ENCODE measurements at places on chromosomes 2 and 18.

- no peak for DNase-seq
These were observed 380.4 kb upstream of the POU3F3 start for GRCh38 chr2:104473546-104473945.

- DNase-seq, result peak; percentile 20
These were observed 357.0 kb downstream of the ERBB4 start for GRCh38 chr2:212181646-212182045.

GRCh38 chr2:141557329-141558095 is 573.3 kb downstream of the LRP1B start:
- DNase-seq, result peak; percentile 100

DNA sequence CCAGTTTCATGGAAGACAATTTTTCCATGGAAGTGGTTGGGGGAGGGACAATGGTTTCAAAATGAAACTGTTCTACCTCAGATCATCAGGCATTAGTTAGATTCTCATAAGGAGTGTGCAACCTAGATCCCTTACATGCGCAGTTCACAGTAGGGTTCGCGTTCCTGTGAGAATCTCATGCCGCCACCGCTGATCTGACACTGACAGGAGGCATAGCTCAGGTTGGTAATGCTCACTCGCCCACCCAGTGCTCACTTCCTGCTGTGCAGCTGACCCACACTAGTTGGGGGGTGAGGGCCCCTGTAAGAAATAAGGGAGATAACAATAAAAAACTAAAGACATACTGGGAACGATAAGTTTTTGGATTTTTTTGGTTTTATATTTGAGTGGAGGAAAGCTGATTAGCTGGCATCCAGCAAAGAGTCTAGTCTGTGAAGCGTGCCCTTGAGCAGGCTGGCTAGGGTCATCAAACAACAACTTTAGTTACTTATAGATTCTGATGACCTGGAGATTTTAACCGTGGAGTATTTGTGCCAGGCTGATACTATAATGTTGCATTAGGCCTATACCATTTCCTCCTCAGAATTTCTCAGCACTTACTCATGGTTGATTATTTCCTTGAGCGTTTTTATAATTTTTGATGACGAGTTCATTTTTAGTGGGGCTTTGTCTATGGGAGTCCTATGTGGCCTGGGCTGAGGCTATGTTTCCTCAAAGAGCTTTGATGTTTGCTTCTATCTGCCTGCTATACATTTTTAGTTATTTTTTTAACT is 6.3 kb upstream of the MCFD2 start:
- no peak for DNase-seq

DNA sequence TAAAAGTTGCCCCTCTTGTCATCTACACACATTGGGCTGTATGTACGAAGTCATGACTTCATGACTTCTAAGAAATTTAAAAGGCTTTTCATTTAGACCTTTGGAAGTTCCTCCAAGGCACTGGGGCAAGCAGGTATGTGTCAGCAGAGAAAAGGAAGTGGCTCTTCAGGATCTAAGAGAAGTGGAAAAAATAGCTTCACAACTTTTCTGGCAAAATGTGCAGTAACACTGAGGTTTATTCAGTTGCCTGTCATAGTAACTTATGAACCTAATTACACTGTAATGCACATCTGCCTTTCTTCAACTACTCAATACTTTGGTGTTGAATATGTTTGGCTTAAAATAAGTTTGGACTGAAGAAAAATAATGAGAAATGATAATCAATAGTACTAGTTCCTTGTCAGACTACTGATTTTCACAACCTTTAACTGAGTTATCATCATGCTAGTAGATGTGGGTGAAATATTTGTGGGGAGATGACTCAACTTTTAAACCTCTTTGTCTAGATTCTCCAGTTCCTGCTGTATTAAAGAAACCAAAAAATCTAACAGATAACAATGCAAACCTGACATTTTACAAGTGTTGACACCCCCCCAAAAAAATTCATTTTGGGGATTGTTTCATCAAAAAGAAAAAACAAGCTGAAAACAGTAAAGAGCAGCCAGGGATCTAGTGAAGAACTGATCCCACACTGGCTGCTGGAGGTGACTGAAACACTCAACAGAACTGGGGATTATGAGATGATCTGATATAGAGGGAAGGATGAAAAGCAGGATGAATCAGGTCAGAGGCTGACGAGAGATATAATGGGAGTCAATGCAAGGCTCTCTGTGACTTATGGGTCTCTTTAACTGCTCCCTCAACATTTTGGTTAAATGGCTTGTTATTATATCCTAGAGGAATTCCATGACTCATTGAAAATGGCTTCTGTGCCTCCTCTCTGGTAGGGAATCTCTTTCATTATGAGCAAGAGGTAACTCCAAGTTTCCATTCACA is 84.6 kb downstream of the COLEC12 start:
- peak; percentile 84 for DNase-seq

DNA sequence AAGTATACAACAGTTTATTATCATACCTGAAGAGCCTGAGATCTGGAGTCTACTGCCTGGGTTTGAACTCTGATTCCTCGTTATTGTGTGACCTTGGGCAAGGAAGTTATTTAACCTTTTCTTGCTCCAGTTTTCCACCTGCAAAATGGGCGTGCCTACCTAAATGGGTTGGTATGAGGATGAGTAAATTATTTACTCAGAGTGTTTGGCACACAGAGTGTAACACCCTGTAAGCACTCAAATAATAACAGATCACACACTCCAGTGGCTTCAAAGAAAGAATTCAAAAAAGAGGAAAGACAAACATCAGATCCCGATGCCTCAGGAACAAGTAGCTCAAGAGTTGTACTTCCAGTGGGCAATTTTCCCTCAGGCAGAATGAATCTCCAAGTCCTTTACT is 2.4 kb downstream of the SRD5A2 start:
- no peak for DNase-seq

DNA sequence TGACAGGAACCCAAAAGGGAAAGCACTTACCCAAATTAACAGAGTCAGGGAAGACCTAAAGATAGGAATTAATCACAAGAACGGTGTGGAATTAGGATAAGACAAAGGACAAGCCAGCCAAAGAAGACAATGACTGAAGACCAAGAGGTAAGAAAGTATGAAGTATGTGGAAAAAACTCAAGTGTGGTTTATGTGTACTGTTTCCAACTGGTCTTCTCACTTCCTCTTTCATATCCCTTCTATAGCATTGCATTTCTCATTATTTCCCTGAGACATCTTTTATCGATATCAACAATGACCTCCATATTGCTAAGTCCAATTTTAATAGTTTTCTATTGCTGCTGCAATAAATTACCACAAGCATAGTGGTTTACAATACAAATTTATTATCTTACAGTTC is 313.5 kb upstream of the SLC39A10 start:
- no peak for DNase-seq

- DNase-seq, result no peak
These were observed 669.7 kb downstream of the TDRD15 start for GRCh38 chr2:21793461-21793860.

DNA sequence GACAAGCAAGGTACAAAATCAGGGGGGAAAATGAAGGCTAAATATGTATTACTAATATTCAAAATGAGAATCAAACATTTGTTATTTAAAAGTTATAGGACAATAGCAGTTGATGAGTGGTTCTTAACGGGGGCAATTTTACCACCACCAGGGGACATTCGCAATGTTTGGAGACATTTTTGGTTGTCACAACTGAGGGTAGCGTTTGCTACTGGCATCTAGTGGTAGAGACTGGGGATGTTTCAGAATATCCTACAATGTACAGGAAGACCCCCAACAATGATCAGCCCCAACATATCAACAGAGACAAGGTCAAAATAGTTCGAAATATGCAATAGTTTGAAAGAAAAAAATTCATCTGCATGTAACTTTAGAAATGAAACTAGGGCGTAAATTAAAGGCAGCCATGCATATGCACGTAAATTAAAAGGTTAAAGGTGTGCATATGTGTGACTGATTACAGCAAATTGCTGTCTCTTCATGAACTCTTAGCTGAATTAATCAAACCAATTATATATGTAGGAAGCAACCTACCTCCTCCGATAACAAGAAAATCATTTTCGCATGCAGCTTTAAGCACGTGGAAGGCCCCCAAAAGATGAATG is 61.2 kb upstream of the CUL3 start:
- DNase-seq, result no peak
